Inflammatory macrophage treated with lipopolysaccharide for 1 hour (primary cell): ENCODE measurements at places on chromosomes 7 and 10.

DNA sequence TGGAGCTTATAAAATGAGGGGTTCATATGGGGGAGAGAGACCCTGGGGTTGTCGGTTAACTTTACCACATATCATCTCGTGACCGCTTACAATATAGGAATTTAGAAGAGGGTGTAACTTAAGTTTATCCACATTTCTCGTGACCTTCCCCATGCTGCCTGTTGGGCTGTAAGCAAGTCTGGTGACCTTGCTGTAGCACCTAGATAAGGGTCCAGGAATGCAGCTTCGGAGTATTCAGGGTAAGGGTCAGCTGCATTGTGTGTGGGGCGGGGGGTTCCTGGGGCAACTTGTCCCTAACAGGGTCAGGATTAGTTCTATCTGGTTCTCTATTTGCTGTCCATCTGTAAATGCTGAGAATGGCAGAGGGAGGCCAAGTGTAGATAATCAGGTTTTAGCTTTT is 1.3 kb upstream of the CHST3 start:
- no peak for DNase-seq

GRCh38 chr7:116521046-116521664 is 3.7 kb upstream of the CAV1 start:
- DNase-seq, result no peak

DNA sequence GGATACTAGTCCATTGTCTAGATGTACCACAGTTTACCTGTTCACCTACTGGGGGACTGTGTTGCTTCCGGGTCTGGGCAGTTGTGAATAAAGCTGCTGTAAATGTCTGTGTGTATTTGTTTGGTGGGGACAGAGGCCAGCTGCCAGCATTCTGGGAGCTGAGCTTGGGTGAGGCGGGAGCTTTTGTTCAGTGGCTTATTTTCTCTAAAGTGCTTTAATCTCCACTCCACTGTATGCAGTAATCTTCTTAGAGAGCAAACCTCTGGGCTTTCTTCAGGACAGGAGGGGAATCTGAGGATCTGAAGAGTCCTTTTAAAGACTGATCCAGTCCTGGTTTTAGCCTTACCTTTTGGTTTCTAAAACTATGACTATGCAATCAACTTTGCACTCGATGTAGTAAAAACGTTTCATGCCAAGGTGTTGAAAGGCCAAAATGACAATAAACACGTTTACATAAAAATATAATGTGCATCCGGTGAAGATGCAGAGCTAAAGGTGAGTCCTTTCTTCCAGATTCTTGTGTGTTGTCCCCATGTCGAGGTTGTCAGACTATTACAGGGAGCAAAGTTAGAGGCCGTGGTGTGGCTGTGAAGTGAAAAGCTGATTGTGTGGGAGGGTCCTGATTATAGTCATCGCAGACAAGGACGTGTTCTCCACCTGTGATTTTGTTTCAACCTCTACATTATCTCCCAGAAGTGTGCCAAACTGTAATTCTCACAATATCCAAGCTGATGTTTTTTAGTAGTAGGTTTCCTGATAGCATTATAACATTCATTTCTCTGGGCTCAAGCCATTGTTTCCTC is 279.8 kb downstream of the CAMK1D start:
- DNase-seq, result no peak

GRCh38 chr7:102875700-102876295 is 37.0 kb upstream of the LRRC17 start:
- peak; percentile 69 for DNase-seq

DNA sequence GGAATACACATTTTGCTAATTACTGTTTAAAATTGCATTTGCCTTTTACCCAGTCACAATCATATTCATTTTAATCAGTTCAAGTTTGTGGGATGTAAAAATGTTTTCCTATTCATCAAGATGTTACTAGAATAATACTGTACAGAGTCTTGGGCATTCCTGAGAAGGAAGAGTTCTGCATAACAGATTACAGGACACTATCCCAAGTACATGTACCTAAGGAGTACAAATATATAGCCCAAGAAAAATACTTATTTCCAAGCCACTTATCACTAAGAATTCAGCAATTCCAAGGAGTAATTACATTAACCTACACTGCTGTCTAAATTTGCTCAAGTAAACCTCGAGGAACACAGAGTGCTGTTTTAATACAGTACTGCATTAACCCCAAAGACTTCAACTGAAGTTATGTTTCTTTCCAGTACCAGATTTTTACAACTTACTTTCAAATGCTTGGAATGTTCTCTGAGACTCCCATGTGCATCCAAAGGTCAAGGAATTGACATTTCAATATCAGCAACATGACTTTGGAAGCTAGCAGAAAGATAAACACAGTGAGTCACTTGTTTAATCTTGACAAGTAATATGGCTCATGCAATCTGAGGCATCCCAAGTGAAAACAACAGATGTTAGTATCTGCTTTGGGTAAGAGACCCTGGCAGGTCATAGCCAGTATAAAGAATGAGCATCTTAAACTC is 125.4 kb upstream of the BET1 start:
- DNase-seq, result no peak

DNA sequence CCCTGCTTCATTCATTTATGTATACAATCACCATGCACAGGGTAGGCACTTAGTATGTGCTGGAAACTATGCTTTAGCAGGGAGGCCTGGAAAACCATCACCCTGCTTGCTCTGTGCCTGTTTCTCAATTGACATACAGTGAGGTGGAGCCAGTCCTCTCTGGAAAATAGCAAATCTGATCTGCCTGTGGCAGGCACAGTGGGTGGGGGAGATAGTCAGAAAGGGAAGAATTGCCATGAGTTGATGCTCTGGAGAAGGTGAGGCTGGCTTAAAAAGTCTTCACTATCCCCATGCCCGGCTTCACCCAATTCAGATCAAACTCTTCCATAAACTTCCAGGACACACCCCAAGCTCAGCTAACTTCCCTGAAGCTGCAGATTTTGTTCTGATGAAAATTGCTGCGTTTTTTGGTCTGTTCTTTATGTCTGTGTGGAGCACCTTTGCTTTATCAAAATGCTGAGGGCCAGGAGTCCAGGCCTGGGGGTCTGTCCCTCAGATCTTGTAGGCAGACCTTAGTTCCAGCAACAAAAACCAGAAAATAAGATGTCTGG is 84.8 kb downstream of the ANK3 start:
- no peak for DNase-seq

GRCh38 chr7:158281441-158281840 is 306.2 kb downstream of the PTPRN2 start:
- DNase-seq, result no peak

DNA sequence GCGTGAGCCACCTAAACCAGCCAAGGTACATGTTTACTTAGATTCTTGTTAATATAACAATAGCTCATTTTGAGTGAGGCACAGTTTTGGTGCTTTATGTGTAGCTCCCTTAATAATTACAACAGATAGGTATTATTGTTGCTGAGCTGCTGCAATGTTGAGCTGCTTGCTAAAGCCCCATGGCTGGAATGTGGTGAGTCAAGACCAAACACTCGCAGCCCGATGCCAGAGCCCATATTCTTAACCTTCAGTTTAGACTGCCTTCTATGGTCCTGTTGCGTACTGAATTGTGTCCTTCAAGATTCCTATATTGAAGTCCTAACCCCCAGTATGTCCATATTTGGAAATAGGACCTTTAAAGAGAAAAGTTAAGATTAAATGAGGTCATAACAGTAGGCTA is 407.1 kb downstream of the NEBL start:
- DNase-seq, result no peak

GRCh38 chr10:47029181-47030009 is 118.2 kb downstream of the PTPN20 start:
- no peak for DNase-seq

DNA sequence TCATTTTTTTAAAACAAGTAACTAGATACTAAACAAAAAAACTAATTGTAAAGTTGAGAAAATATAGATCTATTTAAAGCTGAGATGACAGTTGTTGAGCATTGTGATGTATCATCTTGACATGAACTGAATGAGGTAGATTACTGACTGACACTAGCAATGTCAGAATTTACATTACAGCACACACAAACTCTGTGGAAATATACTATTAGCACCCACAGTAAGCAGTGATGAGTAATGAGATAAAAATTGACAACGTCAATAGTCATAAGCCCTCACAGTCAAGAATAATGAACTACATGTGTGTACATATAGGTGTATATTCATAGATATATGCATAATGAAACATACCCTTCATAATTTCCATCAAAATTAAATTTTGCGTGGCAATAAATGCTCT is 368.4 kb downstream of the TFEC start:
- no peak for DNase-seq

DNA sequence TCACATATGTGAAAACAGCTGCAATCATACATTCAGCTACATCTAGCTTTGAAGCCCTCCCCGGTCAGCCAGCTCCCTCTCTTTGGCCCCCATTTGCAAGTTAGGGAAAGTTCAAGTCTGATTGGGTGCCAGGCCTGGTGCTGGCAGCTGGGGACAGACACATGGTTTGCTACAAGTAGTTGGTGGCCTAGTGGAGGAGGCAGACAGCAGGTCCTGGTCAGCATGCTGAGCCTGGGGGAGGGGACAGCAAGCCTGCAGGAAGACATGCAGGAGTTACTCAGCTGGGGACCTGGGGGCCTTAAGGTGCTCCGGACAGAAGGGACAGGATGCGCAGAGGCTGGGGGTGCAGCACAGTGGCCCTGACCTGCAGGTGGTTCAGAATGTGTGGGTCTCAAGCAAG is 956.9 kb upstream of the ZNF722 start:
- DNase-seq, result no peak

DNA sequence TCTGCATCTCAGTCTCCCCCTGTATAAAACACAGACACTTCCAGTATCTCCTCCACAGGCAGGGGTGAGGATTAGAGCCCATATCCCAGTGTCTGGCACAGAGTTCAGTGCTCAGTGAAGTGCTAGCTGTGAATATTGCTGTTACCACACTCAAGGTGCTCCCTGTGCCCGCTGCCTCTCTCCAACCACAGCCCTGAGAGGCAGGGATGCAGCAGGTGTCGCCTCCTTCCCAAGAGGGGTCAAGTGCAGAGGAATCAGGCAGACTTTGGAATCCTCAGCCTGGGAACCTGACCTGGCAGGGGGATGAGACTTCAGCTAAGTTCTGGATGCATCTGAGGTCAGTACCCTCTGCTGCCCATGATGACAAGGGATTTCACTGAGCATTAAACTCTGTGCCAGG is 163.1 kb downstream of the GFRA1 start:
- no peak for DNase-seq

- no peak for DNase-seq
Observed at GRCh38 chr10:1538121-1538520, 199.2 kb downstream of the ADARB2 start.

DNA sequence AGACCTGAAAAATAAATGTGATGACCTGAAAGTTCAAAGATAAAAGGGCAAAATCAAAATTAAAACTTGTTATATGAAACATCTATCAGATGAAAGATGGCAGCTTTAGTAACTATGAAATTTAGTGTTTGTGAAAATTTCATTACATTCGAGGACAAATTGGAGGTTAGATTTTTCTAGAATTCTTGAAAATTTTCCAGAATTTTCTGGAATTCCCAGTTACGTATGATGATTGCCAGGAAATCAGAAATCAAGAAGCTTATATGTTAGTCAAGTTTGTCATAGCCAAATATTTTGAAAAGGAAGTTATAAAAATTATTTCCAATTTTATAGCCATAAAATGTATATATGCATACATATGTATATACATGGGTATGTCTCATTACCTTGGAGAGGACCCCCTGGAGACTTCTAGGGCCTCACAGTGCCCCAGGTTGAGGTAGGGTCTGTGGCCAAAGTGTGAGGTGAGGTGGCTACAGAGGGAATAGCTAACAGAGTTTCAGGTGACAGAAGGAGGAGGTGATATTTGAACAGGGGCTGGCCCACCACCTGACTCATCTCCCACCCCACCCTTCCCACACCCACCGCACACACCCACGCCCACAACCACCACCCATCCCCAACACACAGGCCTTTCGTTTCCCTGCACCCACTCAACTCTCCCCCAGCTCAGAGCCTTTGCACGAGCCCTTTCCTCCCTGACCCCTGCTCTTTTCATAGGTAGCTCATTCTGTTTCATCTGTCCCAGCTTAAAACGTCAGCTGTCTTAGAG is 21.5 kb downstream of the C10orf105 start:
- no peak for DNase-seq

DNA sequence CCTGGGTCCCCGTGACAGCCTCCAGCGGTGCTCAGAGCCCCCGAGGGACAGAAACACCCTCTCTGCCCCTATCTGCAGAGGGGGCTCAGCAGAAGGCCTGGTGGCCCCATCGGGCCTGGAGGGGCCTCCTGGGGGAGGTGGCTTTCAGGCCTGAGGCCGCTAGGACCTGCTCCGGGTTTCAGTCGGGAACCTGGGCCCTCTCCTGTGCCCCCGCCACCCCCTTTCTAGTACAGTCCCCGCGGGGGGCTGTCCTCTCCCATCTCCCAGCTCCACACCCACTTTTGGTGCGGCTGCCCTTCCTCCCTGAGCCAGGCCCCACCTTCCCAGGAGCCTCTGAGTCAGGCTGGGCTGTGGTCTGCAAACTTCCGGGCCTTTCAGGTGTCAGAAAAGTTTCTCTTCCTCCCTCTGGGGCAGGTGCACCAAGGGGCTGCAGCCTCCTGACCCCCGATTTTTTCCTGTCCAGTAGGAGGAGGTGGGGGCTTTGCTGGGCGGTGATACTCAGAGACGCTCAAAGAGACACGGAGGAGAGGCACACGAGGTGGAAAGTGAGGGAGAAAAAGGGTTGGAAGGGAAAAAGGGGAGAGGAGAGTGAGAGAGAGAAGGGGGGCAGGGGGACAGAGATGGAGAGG is 692 bp downstream of the CARD11 start:
- DNase-seq, result no peak

GRCh38 chr7:151829707-151830106 is 47.2 kb downstream of the PRKAG2 start:
- DNase-seq, result no peak

- no peak for DNase-seq
Observed at GRCh38 chr7:103541026-103541425, 95.0 kb upstream of the SLC26A5 start.

GRCh38 chr10:70913191-70913892 is 25.0 kb upstream of the PCBD1 start:
- no peak for DNase-seq
